ENCODE measurements at places on chromosomes 16 and 17.

GRCh38 chr16:14628806-14629611, 1.1 kb downstream of the PARN start:
- DNase-seq, result no peak

GRCh38 chr17:18331879-18332278, 16.8 kb downstream of the SMCR8 start:
- DNase-seq, result no peak

GRCh38 chr16:7571366-7571765, 238.7 kb downstream of the RBFOX1 start:
- DNase-seq, result peak; percentile 17

- no peak for DNase-seq
These were observed 169.1 kb downstream of the HS3ST3B1 start for GRCh38 chr17:14469971-14470370.

DNA sequence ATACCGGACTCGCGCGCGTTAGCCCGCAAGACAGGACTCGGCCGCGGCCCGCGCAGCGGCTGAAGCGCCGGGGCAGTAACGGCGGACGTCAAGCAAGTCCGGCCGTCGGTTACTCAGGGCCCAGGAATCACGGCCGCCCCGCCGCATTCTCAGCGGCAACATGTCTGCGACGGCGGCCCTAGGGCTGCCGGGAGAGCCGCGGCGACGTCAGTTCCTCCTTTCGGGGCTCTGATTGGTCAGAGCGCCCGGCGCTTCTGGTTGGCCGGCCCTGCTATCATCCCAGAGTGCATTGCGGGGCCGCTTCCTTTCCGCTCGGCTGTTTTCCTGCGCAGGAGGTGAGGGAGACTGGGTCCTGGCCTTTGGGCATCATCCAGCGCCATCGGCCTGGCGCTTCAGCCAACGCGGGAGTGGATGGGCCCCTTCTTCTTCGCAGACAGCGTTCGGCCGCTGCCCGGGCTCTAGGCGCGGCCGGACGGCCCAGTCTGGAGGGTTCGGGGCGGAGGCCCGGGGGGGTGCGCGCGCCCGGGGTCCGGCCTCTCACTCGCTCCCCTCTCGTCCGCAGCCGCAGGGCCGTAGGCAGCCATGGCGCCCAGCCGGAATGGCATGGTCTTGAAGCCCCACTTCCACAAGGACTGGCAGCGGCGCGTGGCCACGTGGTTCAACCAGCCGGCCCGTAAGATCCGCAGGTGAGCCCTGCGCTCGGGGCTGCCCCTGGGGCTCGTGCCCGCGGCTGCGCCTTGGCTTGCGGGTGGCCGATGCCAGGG, at the start of gene RPL13:
Gene RPL13 (plus strand): TSS at position 305 of the 764 bp plus-strand sequence. CDS start 278 bp downstream, at position 583.
- DNase-seq, result peak; percentile 91

Data from spinal cord (tissue), 10 donors.